Activated effector memory CD4-positive, alpha-beta T cell treated with Interleukin-2 at 50 U/mL for 16 hours (primary cell): ENCODE measurements at places on chromosomes 4 and X.

GRCh38 chr4:130646886-130647285 lies 1550.9 kb downstream of the C4orf33 start:
- DNase-seq: no peak

DNA sequence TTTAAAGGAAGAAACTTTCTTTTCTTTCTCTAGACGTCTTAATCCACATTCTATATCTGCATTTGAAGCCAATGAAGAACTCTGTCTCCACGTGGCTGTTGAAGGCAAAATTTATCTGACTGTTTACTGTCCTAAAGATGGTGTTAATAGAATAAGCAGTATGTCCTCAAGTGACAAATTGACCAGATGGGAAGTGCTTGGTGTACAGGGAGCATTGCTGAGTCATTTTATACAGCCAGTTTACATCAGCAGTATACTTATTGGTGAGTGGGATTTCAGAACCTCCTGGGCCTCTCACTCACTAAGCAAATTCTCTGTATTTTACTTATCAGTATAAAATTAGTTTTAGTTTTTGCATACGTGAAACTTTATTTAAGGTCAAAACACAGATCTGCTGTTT lies 33.7 kb downstream of the ADAD1 start:
- DNase-seq: no peak

- DNase-seq: no peak
Measured at GRCh38 chr4:64539234-64539849, 130.1 kb upstream of the TECRL start.

DNA sequence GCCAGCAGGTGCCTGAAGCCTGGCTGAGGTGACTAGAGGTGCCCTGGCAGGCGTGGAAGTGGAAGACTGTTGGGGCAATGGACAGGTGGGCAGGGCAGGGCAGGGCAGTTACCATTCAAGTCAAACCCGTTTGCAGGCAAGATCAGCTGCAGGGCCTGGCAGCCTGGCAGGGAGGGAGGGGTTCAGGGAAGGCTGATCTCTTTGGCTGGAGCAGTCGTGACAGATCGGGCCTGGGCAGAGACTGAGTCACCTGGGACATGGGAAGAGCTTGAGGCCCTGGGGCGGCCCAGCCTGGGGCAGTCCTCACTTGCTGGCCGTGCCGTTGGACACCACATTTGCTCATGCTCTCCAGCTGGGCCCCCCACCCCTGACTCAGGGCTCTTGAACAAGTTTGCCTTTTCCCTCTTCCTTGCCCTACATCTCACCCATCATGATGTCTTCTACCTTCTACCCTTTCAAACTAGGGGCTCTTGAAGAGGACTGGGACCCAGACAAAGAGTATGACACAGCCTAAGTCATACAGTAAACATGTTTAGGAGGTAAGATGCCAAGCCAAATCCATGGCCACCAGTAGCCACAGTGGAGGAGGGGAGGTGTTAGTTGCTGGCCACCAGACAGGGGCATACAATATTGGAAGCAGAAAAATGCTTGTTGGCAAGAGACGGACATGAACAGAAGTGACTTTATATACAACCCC lies 2.0 kb upstream of the ZNF185 start:
- no peak for DNase-seq

DNA sequence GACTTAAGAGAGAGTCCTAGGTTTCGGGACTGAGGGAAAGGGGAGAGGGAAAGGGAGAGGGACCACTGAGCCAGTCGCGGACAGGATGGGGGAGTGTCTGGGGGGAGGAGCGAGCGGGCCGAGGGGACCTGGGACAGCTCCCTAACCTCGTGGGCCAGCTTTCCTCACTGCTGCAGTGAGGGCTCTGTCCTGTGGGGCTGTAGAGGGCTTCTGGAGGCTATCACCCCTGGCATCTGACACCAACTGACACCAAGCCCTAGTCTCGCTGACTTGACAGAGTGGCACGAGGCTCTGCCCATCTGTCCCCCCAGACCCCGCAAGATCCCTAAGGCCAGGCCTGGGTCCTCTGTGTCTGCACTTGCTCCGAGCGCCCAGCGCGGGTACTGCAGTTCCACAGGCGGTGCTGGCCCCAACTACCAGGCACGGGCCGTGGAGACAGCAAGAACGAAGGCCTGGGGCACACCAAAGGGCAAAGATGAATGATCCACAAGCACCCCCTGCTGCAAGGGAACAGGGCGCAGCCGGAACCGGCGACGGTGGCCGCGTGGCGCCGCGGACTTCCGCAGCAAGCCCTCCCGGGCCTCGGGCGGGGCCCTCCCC lies 465 bp downstream of the HAUS7 start:
- DNase-seq: no peak

DNA sequence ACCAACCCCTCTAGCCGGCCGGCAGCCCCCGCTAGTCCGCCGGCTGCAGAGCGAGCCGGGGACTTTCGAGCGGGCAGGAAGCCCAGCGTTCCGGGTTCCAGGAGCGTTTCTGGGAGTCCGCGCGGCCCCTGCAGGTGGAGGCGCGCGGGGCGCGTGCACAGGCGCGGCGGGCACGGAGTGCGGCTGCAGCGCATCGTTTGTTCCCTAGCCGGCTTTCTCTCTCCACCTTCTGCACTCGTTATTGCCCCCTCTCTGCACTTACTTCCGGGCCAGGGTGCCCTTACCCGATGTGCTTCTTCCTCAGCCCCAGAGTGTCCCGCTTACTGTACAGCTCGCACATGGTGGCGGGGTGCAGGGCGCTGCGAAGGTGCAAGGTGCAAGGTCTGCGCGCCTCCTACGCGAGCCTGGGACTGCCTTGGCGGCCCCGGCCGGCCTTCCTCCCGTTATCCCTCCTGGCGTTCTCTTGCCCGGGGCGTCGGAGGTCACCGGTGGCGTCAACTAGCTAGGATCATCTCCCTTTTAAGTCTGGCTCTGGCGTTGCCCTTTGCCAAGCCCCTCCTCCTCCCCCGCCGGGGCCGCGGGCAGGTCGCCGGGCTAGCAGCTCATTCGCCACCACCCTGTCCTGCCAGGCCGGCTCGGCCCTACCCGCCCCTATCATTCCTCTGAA lies at the start of gene ETNPPL:
TSS of gene ETNPPL (minus strand) at position 495 of the 667 bp plus-strand sequence. CDS start at position 340, 155 bp downstream.
- DNase-seq: no peak

DNA sequence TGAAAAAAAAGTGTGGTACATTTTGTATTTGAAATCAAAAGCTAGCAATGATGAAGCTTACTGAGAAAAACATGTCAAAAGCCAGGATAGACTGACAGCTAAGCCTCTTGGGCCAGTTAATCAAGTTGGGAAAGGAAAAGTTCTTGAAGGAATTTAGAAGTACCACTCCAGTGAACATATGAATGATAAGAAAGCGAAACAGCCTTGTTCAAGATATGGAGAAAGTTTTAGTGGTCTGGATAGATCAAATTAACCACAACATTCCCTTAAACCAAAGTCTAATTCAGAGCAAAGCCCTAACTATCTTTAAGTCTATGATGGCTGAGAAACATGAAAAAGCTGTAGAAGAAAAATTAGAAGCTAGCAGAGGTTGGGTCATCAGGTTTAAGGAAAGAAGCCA lies 268.3 kb downstream of the PDHA2 start:
- no peak for DNase-seq

- no peak for DNase-seq
Measured at GRCh38 chr4:76278583-76278982, 27.1 kb downstream of the FAM47E start.

DNA sequence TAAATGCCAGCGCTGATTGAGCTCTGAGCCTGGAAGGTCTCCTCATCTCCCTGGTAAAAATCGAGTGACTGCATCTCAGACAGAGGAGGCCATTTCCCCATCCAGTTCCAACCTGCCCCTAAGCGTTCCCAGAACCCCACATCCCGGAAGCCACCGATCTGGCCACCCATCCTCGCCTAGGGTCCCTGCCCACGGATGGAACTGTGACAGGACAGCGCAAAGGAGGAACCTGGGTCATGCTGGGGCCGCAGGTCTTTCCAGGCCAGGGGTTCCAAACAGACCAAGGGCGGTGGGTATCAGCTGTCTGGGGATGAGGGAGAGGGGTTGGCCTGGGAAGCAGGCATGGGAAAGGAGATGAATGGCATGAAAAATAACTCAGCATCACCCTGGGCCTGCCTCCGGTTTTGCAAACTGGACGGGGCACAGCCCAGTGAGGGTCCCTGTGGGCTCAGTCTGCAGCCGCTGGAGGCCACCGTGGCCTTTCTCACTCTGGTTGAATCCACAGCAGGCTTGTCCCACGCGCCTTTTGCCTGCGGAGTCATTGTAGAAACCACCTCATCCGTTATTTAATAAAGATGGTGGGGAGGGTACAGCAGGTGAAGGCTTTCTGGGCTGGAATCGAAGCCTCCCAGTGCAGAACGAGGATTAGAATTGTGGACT lies 49.1 kb downstream of the ABLIM2 start:
- no peak for DNase-seq

- no peak for DNase-seq
Measured at GRCh38 chrX:40470830-40471429, 109.8 kb upstream of the ATP6AP2 start.

DNA sequence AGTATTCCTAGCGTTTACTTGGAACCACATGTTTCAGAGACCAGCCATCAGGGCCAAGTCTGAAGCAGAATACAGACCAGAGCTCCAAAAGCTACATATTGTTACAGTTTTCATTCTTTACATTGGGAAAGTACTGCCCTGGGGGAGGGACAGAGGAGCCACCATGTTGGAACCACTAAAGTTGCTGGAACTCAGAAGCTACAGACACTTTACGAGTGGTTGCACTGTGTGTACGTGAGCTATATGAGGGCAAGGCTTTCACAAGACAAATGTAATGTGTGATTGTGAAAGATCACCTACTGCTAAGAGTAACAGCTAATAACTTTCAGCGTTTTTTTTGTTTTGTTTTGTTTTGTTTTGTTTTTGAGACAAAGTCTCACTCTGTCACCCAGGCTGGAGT lies 11.7 kb downstream of the GPC3 start:
- no peak for DNase-seq

- no peak for DNase-seq
Measured at GRCh38 chr4:139736661-139737060, 71.0 kb downstream of the MGST2 start.

GRCh38 chr4:36091997-36092396 lies 152.3 kb downstream of the ARAP2 start:
- no peak for DNase-seq
